ENCODE measurements at places on chromosomes 12 and 14.

DNA sequence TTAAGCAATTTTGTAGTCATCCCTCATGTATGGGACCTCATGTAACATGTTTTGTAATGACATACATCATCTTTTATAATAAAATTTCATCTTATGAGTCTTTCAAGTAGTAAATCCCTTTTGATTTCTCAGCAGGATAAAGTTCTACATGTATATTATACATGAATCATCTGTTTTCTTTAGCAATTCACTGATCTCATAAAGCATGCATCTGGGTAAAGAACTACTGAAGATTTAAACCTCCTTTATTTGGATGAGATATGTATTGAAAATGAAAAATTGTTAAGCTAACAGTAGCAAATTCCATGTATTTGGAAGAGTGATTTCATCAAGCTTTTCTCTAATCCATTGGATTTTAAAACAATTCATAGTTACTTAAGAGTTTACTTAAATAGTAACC lies 126.9 kb downstream of the KITLG start:
- DNase-seq = no peak

DNA sequence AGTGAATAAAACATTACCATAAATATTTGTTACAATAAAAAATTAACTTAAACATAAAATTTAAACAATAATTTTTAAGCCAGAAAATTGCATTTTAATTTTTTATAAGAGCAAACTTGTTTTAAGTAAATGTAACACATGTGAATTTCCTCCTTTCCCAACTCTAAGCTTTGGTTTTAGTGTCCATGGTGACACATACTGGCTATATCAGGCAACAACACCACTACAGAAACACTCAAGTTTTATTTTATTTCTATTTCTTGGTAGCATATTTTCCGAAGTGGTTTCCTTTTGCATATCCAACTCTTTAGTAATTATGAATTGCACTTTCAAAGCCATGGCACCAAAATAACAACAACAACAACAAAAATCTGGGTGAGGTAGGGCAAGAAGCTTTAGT lies 2.2 kb downstream of the NELL2 start:
- DNase-seq = no peak

DNA sequence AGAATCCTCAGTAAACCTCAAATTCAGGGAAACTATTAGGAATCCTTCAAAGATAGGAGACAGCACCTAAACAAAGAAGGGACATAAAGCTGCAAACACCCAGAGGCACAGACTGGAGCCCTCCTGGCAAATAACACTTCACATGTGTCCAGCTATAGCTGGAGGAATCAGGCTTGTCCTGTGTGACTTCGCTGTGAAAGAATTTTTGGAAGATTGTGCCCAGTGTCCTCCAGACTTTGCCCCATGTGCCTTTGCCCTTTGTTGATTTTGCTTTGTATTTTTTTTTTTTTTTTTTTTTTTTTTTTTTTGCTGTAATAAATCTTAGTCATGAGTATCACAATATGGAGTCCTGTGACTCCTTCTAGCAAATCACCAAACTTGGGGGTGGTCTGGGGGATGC lies 136.8 kb downstream of the KCNH5 start:
- DNase-seq = no peak

DNA sequence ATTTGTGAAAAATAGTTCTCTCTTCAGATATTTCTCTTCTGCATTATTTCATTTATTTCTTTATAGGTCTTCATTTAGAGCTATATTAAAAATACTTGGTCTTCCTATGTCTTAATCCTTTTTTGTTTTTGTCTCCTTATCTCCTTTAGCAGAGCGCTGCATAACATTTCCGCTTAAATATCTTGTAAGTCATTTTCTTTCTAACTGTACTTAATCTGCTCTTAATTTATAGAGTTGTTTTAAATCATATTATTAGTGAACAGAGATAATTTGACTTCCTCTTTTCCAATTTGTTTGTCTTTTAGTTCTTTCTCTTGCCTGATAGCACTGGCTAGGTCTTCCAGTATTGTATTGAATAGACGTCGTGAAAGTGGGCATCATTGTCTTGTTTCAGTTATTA lies 18.0 kb downstream of the LUM start:
- DNase-seq = no peak

DNA sequence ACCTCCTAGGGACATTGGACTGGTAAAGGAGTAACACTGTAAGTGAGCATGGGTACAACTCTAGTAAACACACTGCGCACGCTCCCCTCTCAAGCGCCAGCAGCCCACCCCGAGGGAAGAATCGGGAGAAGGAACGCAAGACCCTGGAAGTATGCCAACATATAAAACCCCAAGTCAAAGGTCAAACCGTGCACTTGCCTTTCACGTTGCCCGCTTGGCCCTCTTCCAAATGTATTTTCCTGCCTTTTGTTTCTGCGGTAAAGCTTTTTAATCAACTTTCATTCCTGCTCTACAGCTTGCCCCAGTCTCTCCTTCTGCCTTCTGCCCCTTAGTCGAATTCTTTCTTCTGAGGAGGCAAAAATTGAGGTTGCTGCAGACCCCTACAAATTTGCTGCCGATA lies 17.6 kb upstream of the CHST11 start:
- DNase-seq = no peak

- DNase-seq = no peak
Measured at GRCh38 chr12:60148831-60149230, 553.0 kb downstream of the SLC16A7 start.

DNA sequence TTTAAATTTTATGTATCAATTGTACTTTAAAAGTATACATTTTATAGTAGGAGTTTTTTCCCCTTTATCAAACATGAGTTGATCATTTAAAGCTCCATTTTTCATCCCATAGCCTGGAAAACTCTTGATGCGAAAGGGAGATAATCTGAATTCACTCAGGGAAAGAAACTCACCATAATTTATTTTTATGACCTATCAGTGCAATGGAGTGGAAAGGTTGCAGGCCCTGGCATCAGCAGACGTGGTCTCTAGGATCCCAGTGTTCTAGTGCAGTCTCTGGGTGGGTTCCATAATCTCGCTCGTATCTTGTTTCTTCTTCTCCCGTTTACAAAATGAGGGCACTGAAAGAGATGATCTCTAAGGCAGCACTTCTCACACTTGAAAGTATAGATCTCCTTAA lies 85.0 kb downstream of the PTGER2 start:
- no peak for DNase-seq

- DNase-seq = no peak
Measured at GRCh38 chr14:75650253-75651058, 10.2 kb downstream of the ERG28 start.

DNA sequence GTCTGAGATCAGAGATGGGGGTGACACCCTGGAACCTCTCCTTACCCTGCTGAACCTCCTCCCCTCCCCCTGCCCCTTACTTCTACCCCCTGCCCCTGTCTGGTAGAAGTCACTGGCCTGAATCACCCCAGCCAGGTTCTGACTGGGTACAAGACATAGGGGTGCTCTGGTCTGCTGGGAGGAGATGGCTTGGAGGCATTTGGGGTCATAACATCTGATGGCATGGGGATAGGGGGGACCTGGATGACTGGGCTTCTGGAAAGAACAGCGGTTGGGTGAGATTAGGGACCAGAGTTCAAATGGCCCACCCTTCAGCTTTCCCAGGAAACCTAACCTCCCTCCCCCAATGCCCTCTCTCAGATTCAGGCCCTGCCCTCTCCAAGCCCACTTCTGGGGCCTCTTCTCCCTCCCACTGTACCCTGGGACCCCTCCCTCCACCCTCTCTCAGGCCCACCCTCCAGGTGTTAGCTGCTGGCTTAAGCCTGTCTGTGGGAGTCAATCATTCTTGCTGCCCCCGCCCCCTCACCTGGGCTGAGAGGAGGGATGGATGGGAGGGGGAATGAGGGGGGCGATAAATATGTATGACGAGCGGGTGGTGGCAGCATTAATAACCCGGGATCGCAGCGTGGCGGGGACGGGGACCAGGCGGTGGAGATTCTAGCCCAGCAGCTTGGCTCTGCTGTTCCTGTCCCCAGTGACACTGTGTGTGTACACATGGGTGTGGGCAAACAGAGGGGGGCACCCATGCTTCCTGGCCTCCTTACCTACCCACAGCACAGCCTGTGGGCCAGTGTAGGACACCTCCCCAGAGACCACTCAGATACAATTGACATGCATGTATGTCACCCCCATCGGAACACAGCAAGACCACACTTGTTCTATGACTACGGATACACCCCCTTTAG lies 5.9 kb downstream of the NXPH4 start:
- no peak for DNase-seq

DNA sequence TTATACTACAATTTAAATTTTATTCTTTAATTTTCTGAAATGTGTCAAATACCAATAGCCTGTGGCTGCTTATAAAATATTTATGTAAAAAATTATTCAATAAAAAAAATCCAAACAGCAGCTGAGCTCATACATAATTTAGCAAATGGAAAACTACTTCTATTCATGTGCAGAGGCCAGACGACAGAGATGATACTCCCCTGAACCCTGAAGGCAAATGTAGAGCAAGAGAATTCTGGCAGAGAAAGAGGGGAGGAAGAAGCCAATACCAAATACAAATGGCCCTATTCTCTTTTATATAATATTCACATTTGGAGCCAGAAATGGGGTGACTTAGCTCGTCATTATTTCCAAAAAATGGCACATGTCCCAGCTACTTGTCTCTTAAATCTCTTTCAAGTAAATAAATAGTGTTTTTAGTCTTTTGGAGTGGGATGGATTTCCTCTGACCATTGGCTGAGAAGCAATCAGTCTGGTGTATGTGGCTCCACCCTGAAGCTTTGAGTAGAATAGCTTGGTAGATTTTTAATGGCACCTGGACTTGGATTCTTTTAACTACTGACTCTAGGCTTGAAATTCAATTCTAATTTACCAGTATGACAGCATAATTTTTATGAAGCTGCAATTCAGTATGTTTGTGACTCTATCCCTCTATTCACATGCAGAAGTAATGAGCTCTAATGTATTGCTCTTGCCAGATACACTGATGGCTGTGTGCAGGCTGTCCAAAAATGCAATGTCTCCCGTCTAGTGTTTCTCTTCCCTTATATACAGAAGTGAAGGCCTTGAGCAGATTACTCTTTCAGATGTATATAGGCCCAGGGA lies 113.4 kb upstream of the SCAF11 start:
- no peak for DNase-seq

DNA sequence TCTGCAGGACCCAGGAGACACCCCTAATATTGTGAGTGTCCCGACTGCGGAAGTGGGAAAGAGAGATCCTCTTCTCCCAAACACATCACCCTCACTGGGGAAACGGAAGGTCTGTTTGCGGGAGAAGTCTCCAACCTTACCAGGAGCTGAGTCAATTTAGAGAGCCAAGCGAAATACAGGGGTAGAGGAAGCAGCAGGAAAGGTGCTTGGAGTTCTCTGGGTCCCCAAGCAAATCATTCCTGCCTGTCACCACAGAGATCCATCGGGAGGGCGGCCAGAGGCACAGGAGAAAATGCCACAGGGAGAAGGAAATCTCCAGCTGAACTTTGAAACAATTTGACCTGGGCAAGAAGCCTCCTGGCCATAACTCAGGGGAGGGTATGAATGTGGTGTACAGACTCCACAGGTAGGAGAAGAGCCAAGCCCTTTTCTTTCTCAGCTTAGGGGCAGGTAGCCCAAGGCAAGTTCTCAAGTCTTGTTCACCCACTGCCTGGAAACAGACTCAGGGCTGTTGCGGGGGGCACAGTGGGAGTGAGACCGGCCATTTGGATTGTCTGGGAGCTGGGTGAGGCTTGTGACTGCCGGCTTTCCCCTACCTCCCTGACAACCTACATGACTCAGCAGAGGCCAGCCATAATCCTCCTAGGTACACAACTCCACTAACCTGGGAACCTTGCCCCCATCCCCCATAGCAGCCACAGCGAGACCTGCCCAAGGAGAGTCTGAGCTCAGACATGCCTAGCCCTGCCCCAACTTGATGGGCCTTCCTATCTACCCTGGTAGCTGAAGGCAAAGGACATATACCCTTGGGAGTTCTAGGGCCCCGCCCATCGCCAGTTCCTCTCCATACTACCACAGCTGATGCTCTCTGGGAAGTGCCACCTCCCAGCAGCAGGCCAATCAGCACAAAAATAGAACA lies 211.9 kb upstream of the ARHGAP5 start:
- no peak for DNase-seq

GRCh38 chr14:75751296-75751695 lies 90.2 kb downstream of the TTLL5 start:
- no peak for DNase-seq

DNA sequence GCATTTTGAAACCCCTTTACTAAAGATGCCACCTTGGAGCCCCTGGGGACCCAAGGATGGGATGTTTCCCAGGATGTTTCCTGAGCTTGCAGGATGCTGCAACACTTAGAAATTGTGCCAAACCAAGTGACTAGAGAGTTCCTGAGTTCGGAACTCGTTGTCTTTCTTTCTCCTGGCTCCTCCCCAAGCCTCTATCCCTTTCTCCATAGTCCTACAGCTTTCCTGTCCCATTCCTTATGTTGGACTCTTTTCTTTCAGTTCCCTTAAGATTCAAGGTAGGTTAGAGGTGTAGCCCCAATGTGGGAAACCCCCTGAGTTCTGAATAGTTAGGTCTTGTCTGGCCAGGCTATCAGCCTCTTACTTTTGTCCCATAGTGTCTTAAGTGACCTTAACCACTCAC lies 1.4 kb upstream of the KIF5A start:
- no peak for DNase-seq

DNA sequence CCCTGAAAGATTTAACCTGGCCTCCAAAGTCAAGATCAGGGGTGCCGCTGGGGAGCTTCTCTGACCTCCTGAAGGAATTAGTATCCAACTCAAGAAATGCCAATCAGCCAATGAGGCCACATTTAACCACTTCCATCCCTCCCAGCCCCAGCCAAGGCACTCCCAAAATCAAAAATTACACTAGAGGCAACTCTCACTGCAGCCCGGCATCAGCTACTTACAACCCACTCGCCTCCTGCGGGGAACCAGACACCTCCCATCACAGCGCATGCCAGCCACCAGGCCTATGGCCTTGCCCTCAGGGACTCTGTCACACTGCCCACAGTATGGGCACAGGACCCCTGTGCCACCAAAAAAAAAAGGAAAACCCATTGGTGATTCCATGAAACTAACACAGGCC lies 62.3 kb upstream of the DDX11 start:
- no peak for DNase-seq

- no peak for DNase-seq
Measured at GRCh38 chr12:7241404-7242005, 52.0 kb downstream of the PEX5 start.

- DNase-seq = no peak
Measured at GRCh38 chr12:68391937-68392336, 59.8 kb upstream of the MDM1 start.

GRCh38 chr12:20211981-20212421 lies 156.3 kb upstream of the PDE3A start:
- no peak for DNase-seq

GRCh38 chr12:32445356-32445755 lies 46.0 kb downstream of the FGD4 start:
- DNase-seq = no peak

GRCh38 chr12:570921-571794 lies 92.1 kb downstream of the NINJ2 start:
- peak; percentile 56 for DNase-seq

GRCh38 chr12:115950959-115951358 lies 326.5 kb downstream of the MED13L start:
- no peak for DNase-seq

- DNase-seq = no peak
Measured at GRCh38 chr12:118327391-118327790, 45.3 kb downstream of the TAOK3 start.
